ENCODE measurements at places on chromosomes 6 and 20.

DNA sequence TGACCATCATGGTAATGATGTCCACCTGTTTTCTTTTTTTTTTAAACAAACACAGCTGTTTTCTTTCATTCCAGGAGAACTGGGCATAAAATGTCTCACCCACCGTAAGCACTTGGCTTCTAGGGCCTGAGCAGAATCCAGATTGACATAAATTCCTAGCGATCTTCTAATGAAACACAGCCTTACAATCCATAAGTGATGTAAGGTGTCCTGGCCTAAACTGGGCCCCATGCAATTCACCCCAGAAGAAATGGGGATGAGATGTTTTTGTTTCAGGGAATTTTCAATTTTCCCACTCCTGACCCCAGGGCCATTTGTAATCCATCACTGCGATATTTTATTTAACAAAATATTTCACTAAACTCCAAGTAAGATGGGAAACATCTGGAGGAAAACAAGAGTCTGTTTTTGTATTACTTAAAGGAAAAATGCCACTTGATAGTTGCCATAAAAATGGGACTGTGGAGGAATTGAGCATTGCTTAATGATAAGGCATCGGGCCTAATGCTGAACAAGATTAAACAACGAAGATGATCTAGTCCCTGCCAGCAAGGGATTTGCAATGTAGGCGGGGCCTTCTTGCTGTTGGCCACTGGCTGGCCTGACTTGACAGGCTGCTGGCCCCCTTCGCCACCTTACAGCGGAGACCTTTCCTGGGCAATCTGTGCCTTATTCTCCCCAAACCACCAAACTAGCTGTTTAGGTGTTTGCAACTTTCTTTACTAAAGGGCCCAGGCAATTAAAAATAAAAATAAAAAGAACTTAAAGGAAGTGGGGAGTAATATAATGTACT is 183.7 kb downstream of the CD109 start:
- no peak for DNase-seq

DNA sequence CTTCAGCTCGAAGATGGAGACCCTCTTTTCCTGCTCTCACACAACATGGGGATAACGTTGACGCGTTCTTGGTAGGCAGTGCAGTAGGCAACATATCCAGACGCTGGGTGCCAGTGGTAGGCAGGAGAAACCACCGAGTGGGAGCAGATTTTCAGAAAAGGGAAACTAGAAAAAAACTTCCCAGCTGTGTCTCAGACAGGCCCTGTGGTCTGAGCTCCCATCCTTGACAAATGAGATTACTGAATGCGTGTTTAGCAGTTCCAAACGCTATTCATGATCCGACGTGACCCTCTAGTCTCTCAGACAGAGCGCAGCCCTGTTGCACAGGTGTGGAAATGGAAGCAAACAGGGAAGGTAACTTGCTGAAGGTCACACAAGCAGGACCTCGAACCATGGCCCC is 83.9 kb upstream of the DUSP22 start:
- DNase-seq, result peak; percentile 2

GRCh38 chr6:163761481-163761880 is 347.0 kb downstream of the QKI start:
- DNase-seq, result no peak

- DNase-seq, result no peak
Observed at GRCh38 chr20:49403012-49403411, 79.5 kb downstream of the KCNB1 start.

DNA sequence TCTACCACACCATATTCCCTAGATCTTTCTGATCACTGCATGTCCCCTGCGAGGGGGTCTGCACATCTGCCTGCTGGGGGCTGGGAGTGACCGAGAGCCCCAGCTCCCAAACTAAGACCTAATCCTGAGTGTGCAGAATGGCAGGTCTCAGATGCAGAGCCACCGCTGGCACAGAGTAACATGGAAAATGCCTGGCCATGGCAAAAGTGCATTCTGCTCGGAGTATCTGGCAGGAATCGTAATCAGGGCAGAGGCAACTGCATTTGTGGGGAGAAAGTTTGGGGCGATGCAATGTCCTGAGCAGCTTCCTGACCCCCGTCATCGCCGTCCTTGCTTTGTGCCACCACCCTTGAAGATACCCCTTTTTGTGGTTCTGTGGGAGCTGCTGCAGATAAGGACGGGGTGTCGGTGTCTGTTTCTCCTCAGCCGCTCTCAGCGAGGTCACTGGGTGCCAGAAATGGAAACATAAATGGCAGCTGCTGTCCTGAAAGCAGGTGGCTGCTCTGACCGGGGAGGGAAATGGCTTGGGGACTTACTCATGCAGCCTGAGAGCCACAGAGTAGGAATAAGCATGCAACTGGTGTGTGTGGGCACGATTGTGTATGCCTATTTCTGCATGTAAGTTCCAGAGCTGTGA is 157.9 kb downstream of the LY86 start:
- peak; percentile 60 for DNase-seq

DNA sequence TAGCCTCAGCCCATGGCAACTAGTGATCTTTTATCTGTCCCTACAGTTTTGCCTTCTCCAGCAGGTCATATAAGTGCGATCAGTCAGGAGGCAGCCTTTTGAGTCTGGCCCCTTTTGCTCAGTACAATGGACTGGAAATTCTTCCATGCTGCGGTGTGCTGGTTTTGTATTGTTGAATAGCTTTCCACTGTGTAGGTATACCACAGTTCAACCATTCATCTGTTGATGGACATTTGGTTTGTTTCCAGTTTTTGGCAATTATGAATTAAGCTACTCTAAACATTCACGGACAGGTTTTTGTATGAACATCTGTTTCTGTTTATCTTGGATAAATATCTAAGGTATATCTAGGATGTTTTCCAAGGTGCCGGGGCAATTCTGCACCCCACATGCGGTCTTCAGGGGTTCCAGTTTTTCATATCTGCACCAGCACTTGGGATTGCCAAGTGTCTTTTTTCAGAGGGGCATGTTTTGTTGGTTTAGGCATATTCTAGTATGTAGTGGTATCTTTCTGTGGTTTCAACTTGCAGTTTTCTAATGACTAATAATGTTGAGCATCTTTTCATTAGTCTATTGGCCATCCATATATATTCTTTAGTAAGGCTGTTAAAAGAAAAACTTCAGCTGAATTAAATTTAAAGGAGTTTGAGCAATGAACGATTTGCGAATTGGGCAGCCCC is 141.0 kb downstream of the TFAP2C start:
- DNase-seq, result no peak

DNA sequence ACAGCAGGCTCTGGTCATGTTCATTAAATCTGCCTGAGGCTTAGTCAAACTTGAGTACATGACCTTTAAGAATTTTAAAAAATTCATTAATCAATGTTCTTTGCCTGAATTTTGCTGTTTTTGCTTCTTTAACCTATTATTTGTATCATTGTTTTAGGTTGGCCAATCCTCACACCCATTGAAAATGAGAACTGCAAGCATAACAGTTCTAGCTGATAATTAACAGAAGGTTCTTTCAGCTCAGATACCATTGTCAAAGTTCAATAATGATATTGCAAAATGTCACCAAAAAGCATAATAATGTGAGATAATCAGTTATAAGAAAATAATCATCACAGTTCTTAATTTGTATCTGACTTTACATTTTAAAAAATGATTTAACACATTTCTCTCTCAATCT is 583.1 kb downstream of the TFAP2A start:
- no peak for DNase-seq

DNA sequence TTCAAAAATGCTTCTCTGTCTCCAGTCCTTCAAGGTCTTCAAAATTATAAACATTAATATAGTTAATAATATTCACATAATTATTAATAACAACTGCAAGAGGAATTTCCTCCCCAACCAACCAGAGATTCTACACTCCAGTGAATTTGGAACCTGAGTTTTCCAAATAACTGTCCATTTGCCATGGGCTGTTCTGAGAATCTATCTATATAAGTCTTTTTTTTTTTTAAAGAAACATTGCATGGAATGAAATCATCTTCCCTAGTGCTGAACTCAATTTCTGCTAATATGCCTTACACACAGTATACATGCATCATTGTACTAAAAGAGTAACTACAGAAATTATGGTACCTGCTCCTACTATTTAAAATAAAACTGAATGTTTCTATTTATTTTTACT is 113.9 kb downstream of the SLC22A3 start:
- no peak for DNase-seq

Data from bone marrow (tissue), 2 donors.